T-helper 17 cell (primary cell): ENCODE measurements at places on chromosomes 1 and 21.

- no peak for DNase-seq
These were observed 624 bp downstream of the CTSK start for GRCh38 chr1:150807249-150808023.

GRCh38 chr21:41682719-41683179, 84.1 kb downstream of the RIPK4 start:
- no peak for DNase-seq

DNA sequence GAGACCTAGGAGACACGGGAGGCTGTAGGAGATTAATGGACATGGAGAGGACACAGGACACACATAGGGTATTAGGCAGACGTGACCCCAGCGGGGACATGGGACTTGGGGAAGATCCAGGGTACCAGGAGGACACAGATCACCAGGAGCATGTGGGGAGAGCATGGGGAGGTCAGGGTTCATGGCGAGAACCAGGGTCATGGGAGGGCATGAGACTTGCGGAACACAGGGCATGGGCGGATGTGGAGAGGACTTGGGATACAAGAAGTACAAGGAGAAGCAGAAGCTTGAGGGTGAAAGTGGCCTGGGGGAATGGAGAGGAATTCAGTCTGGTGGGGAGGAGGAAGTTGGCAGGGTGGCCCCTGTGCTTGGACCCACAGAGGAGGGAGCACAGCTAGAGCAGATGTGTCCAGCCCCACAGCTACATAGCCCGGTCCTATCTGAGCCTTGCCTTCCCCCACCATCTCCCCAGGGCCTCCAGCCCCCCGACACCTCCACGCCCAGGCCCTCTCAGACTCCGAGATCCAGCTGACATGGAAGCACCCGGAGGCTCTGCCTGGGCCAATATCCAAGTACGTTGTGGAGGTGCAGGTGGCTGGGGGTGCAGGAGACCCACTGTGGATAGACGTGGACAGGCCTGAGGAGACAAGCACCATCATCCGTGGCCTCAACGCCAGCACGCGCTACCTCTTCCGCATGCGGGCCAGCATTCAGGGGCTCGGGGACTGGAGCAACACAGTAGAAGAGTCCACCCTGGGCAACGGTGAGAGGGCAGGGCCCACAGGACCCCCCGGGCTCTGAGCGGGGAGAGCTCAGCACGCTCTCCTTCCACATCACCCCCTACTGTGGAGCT, 12.1 kb downstream of the TIE1 start:
- no peak for DNase-seq

DNA sequence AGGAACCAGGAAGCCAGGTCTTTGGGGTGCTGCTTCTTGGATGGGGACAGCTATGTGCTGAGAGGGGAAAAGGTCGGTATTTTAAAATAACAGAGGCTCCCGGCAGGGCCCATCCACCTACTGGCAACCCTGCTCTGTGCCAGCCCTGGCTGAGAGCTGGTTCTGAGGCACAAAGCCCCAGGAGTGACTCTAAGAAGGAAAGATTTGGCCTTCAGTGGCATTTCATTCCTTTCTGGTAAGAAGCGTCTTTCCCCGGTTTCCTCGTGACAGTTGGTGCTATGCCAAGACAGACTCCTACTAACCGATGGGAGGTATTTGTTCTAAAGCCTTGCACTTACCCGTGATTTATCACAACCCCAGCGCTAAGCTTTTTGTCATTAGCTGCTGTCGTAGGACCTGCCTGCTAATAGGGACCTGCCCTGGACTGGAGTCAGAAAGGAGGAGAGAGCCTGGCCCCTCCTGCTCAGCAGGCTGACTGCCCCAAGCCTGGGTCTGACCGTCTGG, 123.1 kb upstream of the ADAR start:
- DNase-seq = no peak

DNA sequence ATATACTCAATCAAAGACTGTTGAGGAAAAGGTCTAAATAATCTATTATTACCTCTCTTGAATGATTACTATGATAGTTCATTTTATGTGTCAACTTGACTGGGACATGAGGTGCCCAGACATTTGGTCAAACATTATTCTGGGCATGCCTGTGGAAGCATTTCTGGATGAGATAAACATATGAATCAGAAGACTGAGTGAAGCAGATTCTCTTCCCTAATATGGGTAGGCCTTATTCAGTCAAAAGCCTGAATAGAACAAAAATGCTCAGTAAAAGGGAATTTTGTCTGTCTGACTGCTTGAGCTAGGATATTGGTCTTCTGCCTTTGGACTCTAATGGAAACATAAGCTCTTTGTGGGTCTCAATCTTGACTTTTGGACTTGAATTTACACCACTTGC, 73.3 kb upstream of the SOX13 start:
- DNase-seq = no peak

GRCh38 chr21:14688412-14688811, 142.3 kb upstream of the SAMSN1 start:
- DNase-seq = no peak

DNA sequence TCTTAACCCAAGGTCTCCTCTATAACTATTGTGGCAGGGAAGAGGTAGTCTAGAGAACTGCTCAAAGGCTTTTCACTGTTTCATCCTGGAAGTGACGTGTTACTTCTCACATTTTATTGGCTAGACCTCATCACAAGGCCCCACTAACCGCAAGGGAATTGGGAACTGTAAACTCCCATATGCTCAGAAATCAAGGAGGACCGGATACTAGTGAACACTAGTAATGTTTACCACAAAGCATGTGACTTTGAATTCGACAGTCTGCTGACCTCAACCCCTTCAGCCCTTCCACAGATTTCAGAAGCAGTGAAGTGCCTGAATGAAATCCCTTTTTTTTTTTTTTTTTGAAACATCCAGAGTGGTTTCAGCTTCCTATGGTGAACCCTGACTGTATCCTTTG, 3.4 kb upstream of the EEIG2 start:
- DNase-seq = no peak

DNA sequence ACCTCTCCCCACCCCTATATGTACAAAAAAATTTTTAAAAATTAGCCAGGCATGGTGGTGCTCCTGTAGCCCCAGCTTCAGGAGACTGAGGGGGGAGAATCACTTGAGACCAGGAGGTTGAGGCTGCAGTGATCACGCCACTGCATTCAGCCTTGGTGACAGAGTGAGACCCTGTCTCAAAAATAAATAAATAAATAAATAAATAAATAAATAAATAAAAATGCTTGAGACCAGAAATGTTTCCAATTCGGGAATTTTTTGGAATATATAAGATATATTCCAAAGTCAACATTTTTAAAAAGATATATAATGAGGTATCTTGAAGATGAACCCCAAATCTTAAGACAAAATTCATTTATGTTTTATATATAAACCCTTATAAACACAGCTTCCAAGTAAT, 42.4 kb upstream of the RAB4A start:
- DNase-seq = no peak

DNA sequence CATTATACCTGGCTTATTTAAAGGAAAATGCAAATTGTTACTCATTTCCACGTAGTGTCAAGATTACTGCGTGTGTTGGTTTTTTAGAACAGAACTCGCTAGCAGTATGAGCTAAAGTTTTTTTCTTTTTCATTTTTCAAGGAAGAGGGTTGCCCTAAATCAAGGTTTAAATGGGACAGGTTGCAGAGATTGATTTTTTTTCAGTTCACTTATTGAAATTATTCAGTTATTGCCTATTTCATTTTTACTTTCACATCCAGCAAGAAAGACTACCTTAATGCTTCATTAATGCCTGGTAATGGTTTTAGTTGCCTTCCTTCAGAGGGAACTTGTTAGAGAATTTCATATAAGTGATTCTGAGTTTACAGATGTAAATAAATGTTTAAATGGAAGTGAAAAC, 5.6 kb downstream of the FAM20B start:
- no peak for DNase-seq

DNA sequence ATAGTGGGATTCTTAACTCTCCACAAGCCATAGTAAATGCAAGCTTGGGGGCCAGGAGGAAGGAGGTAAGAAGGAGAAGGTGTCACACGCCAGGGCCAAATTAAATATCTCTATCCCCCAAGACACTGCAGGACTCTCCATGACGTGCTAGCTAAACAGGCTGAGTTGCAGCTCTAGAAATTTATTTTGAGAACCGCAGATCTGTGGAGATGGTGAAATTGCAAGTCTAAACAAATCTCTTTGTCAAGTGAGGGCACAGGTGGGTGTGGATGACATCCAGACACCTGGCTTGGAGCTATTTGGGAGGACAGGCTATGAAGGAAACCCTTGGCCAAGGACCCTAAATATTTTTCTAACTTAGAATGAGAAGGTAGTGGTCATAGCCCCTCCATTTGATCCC, 39.5 kb upstream of the USP1 start:
- DNase-seq = no peak

GRCh38 chr1:27622828-27623227, 12.2 kb downstream of the FGR start:
- DNase-seq = no peak

- DNase-seq = no peak
These were observed 505.8 kb downstream of the SMYD3 start for GRCh38 chr1:246001142-246001836.

- DNase-seq = no peak
These were observed 159.5 kb downstream of the SLC45A1 start for GRCh38 chr1:8477166-8477982.

GRCh38 chr1:156281281-156281680, 1.3 kb downstream of the SMG5 start:
- no peak for DNase-seq
